ENCODE measurements at places on chromosomes 4 and X.

GRCh38 chr4:109319684-109320083 is 17.2 kb upstream of the COL25A1 start:
- DNase-seq, result no peak

GRCh38 chrX:12548746-12549145 is 242.5 kb upstream of the PRPS2 start:
- no peak for DNase-seq

DNA sequence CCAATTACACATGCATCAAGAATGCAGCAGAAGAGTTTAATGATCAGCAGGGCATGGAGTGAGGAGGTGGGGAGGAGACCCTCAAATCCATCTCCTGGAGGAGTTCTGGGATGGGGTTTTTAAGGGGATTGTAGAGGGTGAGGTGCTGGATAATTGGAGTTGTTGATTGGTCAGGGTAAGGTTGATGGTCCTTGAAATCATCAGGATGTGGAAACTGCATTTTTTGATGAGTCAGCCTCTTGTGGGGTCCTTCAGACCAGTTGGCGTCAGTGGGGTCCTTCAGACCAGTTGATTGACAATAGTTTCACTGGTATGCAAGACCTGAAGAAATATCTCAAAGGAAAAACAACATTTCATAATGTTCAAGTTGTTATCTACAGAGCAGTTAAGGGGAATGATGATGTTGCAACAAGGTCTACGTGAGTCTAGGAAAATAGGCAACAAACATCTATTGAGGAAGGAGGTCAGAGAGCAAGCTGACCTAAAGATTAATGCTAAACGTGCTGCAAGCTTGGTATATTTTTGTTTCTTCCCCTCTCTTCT is 88.3 kb downstream of the NRK start:
- DNase-seq, result no peak

DNA sequence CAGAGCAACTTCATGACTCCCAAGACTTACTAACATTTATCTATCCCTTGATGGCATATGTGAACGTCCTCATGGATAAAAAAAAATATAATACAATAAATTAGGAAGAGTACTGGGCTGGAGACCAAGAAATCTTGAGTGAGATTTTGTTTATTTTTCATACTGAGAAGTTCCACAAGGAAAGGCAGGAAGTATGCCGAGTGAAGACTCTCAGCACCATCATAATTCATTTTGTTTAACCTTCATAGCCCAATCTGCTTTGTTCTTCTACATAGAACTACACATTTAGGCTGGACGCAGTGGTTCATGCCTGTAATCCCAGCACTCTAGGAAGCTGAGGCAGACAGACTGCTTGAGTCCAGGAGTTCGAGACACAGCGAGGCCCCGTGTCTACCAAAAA is 198.3 kb downstream of the NSUN7 start:
- no peak for DNase-seq

DNA sequence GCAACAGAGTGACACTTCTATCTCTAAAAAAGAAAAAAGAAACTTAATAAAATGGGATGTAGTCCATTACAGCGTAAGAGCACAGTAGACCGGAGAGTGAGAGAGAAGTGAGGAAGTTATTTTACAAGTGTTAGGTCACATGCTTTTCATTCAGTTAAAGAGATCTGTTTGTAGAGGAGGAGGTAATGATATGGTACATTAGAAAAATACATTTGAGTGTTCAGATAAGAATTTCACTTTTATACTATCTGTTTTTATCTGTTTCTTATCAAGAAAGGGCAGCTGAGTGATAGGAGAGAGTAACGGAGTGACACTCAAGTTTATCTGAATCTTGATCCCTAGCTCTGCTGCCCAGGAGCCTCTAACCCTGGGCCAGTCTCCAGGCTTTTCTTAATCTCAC is 38.9 kb downstream of the FNIP2 start:
- DNase-seq, result no peak

- no peak for DNase-seq
Observed at GRCh38 chrX:143754183-143754582, 33.6 kb upstream of the SPANXN2 start.
